ENCODE measurements at places on chromosomes 11 and 22.

GRCh38 chr22:17818649-17819048 is 44.4 kb upstream of the BID start:
- no peak for DNase-seq

DNA sequence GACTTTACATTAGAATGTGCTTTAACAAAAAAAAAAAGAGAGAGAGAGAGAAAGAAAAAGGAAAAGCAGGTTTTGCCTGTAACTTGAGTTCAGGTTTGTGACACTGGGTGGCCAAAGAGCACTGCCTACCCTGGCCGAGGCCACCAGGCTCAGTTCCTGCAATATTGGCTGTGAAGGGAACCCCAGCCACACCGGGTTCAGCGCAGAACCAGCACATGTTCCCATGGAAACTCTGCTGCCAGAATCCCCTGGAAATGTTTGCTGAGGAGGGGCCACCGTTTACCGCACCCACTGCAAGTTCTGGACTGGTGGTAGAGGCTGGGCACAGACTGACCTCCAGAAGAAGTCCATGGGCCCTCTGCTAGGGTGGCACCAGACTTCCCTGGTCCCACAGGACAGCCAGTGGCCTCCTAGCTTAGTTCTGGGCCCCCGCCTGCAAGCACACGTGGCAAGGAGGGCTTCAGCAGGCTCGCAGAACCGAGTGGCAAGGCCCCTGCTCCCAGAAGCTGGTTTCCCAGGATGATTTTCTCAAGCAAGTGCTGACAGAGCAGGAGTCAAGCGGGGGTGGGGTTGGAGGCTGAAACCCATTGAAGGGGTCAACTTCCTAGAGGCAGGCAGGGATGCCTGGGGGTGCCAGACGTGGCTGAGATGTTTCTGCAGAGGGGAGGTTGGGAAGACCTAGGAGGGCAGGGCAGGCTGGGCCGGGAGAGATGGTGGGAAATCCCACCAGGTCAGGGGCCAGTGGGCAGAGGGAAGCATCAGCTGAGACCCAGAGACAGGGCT is 51.2 kb downstream of the NFAM1 start:
- DNase-seq = no peak

GRCh38 chr11:2540223-2540991 is 95.6 kb downstream of the KCNQ1 start:
- no peak for DNase-seq

GRCh38 chr11:44857490-44858090 is 93.1 kb downstream of the TP53I11 start:
- DNase-seq = no peak

All from naive thymus-derived CD8-positive, alpha-beta T cell (primary cell).